ENCODE measurements at places on chromosomes 12 and 14.

DNA sequence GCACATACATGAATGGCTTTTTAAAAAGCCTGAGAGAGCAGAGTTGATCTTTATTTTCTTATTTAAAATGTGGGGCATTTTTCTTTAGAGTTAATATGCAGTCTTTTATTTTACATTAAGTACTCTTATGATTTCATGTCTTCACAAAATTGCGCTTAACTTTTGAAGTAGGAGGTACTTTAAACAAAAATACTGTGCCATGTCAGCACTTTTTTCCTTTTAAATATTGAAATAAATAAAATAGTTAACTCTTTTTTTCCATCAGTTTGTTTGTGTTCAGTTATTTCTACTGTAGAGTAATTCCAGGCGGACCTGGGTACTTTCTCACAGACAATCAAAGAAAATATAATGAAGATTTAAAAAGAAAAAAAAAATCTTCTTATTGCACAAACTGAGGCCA is 231.7 kb downstream of the DPF3 start:
- no peak for DNase-seq

- no peak for DNase-seq
Measured at GRCh38 chr14:20215196-20215595, 8.3 kb upstream of the OR11H6 start.

DNA sequence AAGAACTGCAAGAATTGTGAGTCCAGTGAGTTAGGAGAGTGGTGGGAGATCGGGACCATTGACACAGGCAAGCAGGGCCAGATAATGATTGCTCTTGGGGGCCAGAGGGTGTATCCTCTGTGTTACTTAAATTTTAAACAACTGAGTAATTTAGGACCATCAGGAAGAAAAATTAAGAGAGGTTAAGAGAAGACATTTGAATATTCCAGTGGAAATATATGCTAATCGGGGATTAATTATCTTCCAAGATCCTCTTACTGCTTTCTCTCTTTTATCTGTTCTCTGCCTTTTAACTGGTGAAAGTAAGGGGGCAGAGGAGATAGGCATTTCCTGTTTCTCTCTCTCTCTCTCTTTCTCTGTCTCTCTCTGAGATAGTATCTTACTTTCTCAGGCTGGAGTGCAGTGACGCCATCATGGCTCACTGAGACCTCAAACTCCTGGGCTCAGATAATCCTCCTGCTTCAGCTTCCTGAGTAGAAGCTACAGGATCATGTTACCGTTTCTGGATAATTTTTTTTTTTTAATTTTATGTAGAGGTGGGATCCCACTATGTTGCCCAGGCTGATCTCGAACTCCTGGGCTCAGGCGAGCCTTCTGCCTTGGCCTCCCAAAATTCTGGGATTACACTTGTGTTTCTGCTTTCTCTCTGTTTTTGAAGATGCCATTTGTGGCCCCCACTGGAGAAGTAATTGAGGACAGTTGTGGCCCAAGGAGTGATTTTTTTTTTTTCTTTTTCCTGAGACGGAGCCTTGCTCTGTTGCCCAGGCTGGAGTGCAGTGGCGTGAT is 85.1 kb downstream of the DIP2B start:
- no peak for DNase-seq

DNA sequence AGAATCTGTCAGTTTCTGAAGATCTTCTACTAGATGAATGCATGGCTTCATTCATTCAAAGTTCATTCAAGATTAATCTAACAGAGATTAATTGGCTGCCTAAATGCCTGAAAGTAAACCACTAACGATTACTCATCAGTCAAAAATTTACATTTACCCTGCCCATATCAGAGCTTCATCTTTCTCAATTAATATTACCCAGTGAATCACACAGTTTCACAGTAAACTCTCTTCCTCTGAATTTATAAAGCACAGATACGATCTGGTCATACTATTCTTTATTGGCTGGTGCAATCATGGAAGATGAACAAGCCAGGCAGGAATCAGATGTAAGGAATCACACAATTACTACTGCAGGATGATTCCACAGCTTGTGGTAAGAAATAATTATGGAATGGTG is 377.7 kb downstream of the SLC16A7 start:
- DNase-seq: no peak

DNA sequence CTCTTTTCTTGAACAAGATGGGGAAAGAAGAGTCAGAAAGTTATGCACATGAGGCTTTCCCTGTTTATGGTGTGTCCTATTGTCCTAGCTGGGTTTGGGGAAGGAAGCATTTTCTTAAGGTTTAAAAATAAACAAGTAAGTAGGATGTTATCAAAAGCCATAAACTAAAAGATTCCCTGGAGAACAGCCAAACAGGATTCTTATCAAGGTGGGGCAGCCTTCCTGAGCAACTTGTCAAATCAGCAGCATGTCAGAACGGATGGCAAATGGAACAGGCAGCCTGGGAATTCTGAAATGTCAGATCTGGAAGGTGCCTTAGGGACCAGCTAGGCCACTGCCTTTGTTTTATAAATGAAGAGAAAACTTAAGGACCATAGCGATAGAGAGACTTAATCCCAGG is 152.2 kb upstream of the RGS6 start:
- no peak for DNase-seq
